Upper lobe of right lung (tissue), 1 donor: ENCODE measurements at places on chromosomes 5 and 9.

DNA sequence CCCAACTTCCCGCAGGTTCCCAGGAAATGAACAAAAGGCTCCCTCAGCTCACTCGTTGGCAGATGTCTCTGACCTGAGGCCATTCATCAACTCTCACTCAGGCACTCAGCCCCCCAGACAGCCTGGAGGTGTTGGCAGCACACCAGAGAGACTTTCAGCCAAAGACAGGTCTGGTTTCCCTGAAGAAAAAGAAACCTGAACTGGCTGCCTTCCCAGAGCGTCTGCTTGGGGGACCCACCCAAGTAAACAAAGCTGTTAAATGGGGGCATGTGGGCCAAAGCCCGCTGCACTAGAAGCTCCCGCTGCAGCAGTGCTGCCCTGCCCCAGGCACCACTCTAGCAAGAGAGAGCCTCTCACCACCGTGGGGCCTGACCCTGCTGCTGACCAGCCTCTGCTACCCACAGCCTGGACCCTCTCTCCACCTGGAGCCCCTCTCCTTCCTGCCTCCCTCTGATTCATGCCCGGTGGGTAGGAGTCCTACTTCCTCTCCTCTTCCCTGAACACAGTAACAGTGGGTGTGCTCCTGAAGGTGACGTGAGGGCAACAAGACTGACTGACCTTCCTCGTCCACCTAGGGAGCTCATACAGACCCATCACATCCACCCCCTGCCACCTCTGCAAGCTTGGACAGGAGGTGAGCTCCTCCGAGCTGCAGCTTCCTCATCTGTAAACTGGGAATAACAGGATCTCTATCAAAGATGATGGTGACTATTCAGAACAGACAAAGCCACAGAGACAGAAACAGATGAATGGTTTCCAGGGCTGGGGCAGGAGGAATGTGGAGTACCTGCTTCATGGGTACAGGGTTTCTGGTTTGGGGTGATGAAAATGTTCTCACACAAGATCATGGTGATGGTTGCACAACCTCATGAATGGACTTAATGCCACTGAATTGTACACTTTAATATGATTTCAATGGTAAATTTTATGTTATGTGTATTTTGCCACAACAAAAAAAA lies 31.0 kb upstream of the GABRP start:
- DNase-seq, result no peak

DNA sequence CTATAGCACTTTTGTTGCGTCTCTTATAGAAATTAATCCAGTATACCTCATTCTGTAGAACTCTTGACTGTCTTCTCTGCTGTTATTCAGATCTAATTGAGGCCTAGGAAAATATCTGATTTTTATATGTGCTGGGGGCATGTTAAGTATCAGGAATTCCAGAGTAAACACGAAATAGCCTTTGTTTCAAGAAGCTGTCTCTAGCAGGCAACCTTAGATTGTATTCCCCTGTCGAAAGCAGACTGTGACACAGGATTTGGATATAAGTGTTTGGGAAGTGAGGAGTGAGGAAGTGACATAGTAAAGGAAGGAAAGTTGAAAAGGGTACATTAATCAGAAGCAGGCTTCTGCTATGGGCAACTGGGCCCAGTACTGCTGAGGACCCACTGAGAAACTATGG lies 72.1 kb upstream of the RASA1 start:
- no peak for DNase-seq

- DNase-seq, result no peak
Observed at GRCh38 chr5:72248410-72248981, 71.5 kb downstream of the MRPS27 start.

DNA sequence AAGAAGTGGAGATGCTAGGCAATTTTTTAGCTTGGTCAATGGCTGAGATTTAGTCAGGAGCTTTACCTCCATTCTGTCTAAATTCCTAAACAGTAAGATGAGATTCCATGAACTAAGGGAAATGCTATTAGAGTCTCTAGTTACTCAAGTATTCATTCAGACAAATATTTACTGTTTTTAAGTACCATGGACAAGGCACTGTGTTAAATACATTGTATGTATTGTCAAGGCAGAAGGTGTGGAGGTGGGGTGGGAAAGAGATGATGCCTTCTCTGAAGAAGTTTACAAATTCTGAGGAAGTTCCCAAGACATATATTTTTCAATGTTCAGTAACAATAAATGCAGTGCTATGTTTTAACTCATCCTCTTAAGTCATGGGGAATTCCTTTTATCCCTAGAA lies 459.9 kb upstream of the NMUR2 start:
- no peak for DNase-seq

DNA sequence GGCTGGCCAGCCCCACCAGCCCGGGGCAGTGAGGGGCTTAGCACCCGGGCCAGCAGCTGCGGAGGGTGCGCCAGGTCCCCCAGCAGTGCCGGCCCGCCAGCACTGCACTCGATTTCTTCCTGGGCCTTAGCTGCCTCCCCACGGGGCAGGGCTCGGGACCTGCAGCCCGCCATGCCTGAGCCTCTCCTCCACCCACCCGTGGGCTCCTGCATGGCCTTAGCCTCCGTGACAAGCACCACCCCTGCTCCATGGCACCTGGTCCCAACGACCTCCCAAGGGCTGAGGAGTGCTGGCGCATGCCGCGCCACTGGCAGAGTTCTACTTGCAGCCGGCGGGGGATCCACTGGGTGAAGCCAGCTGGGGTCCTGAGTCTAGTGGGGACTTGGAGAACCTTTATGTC lies 452.6 kb downstream of the AGTPBP1 start:
- no peak for DNase-seq

- DNase-seq, result no peak
Observed at GRCh38 chr9:79574781-79575180, 3.0 kb downstream of the TLE4 start.

- no peak for DNase-seq
Observed at GRCh38 chr5:82265047-82265446, 13.1 kb downstream of the RPS23 start.

DNA sequence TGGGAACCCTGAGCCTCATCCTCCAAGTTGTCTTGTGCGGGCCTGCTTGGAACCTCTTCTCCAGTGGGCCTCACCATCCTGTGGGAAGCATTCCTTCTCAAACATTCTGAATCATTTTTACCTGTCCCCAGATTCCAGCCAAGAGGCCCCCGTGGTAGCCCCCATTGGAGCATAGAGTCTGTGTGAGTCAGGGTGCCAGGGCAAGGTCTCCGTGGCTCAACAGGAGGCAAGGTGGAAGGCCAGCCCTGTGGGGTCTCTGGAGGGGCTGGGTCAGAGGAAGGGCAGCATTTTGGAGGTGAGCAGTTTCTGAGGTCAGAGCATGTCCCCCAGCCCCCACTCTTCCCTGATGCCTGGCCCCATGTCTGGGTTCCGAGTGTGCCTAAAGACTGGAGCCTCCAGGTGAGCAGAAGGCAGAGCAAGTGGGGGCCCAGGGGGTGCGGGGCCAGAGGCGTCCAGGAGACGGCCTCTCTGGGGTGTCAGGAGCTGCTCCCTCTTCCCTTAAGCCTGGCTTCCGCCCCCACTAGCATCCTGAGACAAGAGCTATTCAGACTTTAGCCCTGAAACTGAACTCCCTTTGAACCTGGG lies 2.1 kb downstream of the CACNA1B start:
- DNase-seq, result no peak

DNA sequence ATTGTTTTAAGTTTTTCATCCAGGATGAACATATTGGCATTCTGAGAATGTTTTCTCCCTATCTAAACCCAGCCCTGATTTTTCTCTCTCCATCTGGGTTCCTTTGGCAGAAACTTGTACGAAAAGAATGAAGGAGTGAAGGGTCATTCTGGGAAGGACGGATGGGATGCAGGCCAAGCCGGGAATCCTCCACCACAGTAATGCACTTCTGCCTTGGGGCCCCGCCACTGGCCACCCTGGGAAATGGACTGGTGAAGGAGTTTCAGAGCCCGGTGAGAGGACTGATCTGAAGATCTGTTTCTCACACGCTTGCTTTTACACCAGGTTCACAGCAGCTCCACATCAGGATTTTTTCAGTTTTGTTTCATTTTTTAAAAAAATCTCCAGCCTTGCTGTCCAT lies 554.8 kb downstream of the BNC2 start:
- no peak for DNase-seq

- peak; percentile 56 for DNase-seq
Observed at GRCh38 chr9:93698140-93698908, 121.9 kb downstream of the PHF2 start.

GRCh38 chr5:167709625-167710024 lies 581.8 kb upstream of the WWC1 start:
- no peak for DNase-seq

DNA sequence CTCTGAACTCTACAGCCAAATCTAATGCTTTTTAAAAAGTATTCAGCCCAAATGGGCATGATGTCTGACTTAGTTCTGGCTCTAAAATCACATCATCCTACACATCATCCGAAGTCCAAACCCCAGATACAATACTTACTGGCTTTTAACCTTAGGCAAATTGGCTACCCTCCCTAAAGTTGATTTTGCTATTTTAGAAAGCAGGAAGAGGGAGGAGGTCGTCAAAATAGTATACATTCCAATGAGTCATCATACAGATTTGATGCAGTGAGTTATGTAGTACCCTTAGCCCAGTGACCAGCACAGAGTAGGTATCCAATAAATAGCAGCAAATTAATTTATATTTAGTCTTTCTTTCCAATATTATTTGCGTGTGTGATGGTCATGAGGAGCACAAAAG lies 582.0 kb upstream of the TUSC1 start:
- DNase-seq, result no peak

GRCh38 chr9:27701016-27701415 lies 127.7 kb upstream of the C9orf72 start:
- no peak for DNase-seq
